ENCODE measurements at places on chromosomes 2 and 18.

GRCh38 chr2:230602562-230603230, 109.9 kb upstream of the CAB39 start:
- no peak for DNase-seq

- no peak for DNase-seq
Measured at GRCh38 chr2:25430556-25430955, 88.8 kb upstream of the DNMT3A start.

DNA sequence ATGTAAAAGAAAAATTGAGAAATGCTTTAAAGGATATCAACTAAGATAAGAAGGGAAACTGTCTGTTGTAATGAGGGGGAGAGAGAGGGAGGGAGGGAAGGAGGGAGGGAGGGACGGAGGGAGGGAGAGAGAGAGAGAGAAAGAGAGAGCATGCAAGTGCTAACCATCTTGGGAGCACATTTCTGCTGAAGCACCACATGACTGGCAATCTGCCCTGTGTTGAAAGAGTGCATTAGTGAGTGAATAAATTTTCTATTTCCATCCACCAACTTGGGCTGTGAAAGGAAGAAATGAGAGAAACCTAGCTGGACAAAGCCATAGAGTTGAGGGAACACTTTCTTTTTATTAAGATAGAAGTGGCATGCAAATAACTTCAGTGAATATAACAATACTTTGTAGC, 110.7 kb downstream of the TMX3 start:
- no peak for DNase-seq

DNA sequence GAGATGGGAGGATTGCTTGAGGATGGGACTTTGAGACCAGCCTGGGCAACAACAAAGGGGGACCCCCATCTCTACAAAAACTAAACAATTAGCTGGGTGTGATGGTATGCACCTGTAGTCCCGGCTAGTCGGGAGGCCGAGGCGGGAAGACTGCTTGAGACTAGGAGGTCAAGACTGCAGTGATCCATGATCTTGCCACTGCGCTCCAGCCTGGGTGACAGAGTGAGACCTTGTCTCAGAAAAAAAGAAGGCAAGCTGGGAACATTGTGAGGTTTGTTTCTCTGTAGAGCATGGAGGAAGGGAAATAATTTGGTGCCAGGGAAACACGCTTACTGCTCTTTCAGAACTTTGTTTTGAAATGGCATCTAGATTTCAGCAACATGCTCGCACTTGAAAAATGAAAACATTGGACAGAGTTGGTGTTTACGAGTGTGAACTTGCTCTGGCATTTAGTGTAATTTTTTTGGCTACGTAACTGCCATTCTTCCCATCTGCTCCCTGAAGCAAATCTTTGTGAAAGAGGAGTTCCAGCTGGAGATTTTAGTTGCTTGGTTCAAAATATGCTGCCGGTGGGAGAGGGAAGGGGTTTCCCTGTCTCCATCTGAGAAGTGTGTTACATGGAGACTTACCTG, 125.6 kb upstream of the DLX2 start:
- no peak for DNase-seq

DNA sequence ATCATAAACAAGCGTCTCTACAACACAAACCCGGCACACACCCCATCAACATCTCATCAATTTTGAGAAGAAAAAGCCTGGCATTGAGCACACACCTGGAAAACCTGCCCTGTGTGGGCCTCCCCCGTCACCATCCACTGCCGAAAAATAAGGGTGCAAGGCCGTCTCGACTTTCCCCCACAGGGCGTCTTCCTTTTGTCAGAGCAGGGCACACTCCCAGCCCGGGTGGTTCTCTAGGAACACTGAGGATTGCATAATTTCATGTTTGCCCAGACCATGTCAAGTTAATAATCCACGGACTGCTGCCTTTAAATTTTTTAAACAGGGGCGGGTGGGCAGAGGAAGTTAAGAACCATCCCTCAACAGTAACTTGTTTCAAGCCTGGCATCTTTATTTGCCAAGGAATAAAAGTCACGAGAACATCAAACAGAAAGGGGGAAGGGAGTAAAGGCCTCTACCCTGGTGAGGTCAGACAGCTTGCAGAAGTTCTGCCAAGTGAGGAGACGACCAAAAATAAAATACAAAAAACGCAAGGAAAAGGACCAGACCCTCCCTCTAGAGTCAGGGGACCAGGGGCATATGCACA, 2.1 kb downstream of the TFCP2L1 start:
- no peak for DNase-seq

DNA sequence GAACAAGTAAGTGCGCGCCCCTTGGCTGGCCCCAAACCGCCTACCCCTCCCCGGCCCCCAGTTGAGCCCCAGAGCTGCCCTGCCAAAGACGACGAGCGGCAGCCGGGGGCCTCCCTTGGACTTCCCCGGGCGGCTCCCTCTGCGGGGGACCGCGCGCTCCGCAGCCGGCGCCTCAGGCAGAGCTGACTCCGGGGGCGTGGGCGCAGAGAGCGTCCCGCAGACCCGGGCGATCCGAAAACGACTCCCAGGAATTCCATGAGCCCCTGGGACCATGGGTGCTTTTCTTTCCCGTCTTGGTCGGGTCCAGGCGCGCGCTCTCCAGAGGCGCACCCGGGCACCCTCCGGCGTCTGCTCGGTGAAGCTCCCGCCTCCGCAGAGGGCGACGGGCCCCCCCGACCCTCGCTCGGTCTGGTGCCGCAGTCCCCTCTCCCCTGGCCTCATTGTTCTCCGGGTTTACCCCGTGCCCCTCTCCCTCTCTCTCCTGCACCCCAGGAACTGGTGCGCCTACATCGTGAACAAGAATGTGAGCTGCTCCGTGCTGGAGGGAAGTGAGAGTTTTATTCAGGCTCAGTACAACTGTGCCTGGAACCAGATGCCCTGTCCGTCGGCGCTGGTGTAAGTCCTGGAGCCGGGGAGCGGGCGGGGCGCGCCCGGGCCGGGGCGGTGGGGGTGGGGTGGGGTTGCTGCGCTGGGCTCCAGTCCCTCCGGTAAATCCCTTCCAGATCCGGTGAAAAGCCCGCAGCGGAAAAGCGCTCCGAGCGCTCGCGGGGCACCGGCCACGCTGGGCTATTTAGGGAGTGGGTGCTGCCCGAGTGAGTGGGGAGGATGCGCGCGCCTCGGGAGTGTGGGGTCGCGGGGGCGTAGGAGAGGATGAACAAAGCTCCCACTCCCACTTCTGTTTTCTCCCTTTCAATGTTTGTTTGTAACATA, 776 bp downstream of the EMILIN2 start:
- DNase-seq = peak; percentile 5

GRCh38 chr2:158458617-158458920, 1.8 kb downstream of the PKP4 start:
- no peak for DNase-seq

DNA sequence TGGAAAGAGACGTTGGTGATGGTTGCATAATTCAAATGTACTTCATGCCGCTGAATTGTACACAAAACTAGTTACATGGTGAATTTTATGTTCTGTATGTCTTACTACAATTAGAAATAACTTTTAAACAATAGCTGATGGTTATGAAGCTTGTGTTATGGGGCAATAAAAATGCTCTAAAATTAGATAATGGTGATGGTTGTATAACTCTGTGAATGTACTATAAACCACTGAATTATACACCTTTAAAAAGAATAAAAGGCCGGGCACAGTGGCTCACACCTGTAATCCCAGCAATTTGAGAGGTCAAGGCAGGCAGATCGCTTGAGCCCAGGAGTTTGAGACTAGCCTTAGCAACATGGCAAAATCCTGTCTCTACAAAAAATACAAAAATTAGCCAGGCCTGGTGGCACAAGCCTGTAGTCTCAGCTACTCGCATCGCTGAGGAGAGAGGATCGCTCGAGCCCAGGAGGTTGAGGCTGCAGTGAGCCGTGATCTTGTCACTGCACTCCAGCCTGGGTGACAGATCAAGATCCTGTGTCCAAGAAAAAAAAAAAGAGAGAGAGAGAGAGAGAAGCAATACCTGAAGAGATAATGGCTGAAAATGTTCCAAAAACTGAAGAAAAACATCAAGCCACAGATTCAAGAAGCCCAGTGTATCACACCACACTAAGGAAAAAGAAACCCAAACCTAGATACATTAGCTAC, 6.3 kb downstream of the RNU4ATAC start:
- no peak for DNase-seq

DNA sequence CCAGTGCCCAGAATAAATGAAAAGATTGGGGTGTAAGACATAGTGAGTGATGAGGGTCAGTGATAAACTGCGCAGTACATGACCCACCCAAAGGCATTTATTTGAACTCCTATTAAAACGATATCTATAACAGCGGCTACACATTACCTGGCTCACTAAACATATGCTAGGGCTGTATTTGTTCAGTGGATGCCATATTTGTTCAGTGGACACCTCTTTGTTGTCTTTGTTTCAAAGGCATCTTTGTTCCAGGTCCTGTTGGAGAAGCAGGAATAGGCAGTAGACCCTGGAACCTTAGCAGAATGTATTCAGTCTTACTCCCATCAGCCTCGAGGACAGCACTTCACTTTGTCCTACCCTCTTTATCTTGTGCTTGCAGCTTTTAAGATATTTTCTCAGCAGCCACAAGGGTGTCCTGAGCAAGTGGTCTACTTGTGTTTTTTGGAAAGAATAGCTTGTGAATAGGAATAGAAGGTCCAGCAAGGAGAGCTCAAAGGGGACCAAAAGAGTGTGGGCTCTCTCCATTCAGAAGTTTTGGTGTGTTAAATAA, 650.8 kb upstream of the FANCL start:
- no peak for DNase-seq

GRCh38 chr2:100809506-100809905, 10.4 kb upstream of the NPAS2 start:
- DNase-seq = no peak

GRCh38 chr2:176819306-176819705, 393.3 kb upstream of the HNRNPA3 start:
- no peak for DNase-seq

DNA sequence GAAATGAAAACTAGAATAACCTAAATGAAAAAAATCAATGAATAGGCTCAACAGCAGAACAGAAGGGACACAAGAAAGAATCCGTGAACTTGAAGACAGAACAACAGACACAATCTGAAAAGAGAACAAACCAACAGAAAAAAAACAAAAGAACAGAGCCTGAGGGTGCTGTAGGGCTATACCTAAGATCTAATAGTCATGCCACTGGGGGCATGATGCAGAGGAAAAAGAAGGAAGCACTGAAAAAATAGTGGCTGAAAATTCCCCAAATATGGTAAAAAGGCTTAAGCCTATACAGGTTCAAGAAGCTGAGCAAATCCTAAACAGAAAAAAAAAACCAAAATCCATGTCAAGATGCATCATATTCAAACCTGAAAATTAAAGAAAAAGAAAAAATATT, 50.3 kb downstream of the KANSL3 start:
- no peak for DNase-seq

DNA sequence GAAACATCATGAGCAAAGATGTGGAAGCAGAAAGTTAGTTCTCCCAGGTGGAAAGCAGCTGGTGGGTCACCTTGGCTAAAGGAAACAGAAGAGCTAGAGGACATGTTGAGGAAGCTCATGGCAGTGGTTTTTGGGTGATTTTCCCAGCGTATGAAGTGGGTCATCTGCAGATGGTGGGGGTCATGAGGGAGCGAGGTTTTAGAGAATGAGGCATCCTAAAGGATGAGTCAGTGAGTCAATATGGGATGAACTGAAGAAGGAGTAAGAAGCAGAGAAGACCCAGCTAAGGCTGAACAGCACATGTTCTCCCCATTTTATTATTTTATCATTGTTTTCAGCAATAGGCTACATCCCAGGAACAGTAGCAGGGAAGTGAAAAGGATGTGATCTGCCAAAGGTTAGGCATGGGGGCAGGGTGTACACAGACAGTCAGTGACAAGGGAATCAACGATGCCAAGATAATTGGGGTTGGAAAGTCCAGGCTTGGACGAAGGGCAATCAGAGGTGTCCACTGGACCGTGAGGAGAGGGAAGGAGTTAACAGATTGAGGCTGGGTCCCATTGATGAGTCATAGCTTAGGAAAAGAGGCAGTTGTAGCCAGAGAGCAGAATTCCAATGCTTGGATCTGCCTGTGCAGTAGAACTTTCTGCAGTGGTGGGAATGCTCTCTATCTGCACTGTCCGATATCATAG, 289.3 kb upstream of the RAB12 start:
- no peak for DNase-seq

DNA sequence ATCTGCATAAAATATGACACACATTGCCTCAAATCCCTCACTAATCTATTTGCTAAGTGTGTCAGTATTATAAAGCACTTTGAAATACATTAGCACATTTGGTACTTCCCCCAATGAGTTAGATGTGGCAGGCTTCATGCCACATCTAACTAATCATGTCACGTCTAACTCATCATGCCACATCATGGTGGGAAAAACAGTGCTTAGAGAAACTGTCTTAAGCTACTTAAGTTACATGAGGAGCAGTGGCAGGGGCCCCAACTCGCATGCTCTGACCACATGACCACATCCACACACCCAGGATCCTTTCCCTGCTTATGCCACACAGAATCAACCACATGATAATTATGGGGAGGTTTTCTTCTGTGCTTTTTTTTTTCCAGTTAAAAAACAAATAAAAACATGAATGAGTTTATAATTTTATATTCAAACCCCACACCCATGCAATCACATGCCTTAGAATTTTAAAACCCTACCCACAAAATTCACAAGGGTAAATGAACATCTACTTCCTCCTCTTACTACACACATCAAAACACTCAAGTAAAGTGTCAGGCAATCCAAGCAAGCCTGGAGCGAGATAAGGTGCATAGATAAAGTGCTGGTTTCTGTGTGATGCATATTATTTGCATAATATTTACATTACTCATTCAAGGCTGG, 1.6 kb downstream of the ABCA12 start:
- DNase-seq = no peak

- DNase-seq = no peak
Measured at GRCh38 chr2:62641410-62641843, 64.1 kb upstream of the EHBP1 start.

DNA sequence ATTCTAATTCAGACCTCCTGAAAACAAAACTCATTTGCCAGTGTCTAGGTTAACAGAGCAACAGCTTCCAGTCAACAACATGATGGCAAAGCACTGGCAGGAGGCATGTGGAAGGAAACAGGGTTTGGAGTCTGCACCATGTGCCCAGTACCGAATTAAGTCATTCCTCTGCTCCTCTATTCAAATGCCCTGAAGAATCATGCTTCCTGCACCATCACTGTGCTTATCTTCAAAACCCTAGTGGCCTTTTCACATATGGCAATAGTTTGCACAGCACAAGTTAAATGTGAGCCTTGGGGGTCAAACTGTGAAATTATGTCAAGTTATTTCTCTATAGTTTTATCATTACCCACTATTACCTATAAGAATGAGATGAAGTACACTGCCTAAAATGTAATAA, 75.4 kb upstream of the GRB14 start:
- no peak for DNase-seq

DNA sequence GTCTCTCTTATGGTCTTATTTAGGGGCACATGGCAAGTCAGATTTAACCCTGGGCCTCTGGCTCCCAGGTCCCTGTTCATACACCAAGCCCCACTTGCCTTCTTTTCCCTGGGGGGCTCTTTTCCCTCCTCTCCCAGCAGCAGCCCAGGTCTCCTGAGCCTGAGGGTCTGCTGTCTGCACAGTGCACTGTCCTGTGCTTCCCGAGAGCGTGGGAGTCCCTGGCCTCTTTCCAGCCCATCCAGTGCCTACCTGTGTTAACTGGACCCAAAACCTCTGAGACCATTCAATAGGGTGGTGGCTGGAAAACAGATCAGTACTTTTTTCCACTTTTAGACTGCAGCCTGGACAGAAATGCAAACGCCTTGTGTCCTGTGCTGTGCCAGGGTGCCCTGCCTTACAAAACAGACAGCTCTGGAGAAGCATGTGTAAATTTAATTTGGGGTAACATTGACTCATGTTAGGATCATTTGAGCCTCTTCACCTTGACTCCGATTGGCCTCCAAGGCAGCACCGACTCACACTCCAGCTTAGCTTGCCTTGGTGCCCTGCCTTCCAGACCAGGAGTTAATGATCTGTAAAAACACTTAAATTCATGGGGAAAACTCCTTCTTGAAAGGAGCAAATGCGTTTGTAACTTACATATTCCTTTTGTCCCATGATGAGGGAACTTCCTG, 34.3 kb downstream of the TWIST2 start:
- DNase-seq = no peak
